HFFc6 (cell line): ENCODE measurements at places on chromosomes 1 and 21. TPM values are rescaled to one million over a fixed set of nuclear protein-coding genes. Genes with fewer than 3 reads are reported as not detected.

DNA sequence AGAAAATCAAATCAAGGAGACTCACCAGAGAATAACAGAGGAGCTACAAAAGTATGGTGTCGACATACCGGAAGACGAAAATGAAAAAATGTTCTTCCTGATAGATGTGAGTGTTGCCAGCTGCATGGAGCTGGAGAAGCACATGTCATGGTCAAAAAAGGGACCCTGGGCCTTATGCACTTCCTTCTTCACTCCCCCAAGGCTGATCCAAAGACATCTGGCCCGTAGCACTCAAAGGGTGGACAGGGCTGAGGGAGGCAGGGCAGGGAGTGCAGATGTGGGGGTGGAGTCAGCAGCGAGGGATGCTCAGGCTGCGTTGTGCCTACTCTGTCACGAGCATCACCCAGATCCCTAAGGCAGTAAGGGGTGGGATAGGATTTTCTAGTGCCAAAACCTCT is 19.4 kb downstream of the MX1 start:
- no peak for DNase-seq

DNA sequence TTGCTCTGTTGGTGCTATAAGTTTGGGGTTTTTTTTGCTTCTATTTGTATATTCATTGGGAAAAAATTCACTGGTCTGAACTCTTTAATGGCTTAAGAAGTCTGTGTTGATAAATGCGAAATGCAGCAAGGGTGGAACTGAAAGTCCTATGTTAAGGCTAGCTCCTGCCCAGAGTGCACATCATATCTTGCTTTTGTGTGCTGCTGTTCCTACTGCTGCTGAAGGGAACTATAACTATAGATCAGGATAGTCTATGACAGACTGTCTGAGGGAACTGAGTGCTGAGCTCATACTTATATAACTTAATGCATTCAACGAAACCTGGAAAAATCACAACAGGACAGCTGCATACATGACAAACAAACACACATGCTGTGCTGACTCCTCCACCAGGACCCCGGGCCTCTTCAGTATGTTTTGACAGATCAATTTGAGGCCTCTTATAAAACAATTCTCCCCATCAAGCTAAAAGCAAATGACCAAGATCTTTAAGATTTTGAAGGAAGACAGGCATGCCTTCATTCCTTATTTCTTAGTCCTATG is 1031.5 kb upstream of the ADGRL2 start:
- DNase-seq: no peak

DNA sequence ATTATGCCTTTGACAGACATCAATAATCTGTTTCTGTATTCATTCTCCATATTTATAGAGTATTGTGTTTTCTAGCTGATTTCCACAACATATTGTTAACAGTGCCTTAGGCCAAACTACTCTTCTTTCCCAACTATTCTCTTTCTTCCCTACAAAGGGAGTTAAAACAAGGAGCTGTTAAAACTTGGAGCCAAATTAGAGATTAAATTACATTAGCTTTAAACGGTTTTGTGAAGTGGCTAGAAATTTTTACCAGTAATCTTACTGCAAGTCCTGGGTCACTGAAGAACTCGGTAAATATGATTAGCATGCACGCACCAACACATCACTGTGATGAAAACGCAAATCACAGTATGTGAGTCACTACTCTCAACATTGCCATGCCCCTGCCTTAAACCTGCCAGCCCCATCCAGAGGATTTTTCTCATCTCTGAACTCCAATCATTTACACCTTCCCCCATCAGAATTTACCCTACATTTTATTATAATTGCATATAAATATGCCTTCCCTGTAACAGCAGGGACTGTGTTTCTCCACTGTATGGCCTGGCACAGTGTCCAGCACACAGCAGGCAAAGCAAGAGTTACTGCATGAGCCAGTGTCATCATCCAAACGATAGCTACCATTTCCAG is 1.5 kb upstream of the PRDX6 start:
- DNase-seq: peak; percentile 71

- no peak for DNase-seq
Measured at GRCh38 chr1:186781730-186782129, 47.0 kb upstream of the PLA2G4A start.

GRCh38 chr21:20270365-20271055 is 727.7 kb upstream of the NCAM2 start:
- no peak for DNase-seq

GRCh38 chr1:111720977-111721786 is 18.0 kb downstream of the INKA2 start:
- no peak for DNase-seq

- no peak for DNase-seq
Measured at GRCh38 chr1:54356680-54357147, 49.5 kb downstream of the SSBP3 start.

Gene C1QB
- total RNA-seq: not detected in 3 replicates

Gene MRPS15
- 81.0 to 90.1 TPM (median 87.5 TPM) in 3 replicates for total RNA-seq

Gene SPRR2F
- not detected in 2 replicates for total RNA-seq

Gene MANEAL
- total RNA-seq: 9.4 and 9.8 TPM in 2 replicates
